Hematopoietic multipotent progenitor cell treated with erythropoietin and hydrocortisone succinate and interleukin-3 and kit ligand, for 15 days (in vitro differentiated cells): ENCODE measurements at places on chromosomes 3 and 15.
A peak's percentile ranks its signal among the peaks of the same experiment; 100 is the strongest.

- no peak for DNase-seq
Observed at GRCh38 chr3:164879201-164879600, 199.1 kb downstream of the SI start.

DNA sequence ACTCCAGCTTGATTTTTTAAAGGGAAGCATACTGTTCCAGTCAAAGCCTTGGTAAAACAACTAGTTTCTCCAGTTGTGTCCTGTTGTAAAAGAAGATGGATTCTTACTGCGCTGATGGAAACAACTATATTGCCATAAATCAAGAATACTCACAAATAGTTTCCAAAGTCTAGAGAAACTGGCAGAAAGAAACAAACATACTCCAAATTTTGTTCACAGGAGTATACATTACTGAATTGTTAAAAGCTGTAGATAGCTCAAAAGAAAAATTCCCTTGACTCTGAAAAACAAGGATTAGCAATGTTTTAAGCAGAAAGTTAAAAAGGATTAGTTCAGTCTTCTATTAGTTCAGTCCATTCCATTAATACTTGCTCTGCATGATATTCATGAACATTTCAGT, 27.6 kb downstream of the SORD start:
- DNase-seq = no peak

GRCh38 chr3:178238179-178238578, 298.1 kb upstream of the KCNMB2 start:
- DNase-seq = no peak

DNA sequence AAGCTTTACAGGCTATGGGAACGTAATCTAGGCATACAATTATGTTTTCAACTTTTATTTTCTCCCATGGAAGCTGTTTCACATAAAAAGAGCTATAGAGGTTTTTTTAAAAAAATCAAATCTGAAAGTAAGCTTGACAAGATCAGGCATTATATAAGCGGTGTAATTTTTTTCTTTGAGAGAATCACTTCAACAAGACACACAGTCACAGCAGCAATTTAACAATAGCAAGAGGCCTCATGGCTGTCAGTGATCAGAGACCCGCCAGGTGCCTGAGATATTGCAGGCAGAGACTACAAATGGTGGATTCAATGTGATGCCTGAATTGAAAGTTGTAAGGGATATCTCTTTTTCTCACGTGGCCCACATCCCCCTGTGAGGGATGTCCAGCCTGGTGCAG, 270.5 kb upstream of the TBC1D5 start:
- no peak for DNase-seq

- no peak for DNase-seq
Observed at GRCh38 chr15:81156324-81156723, 22.3 kb downstream of the CFAP161 start.

DNA sequence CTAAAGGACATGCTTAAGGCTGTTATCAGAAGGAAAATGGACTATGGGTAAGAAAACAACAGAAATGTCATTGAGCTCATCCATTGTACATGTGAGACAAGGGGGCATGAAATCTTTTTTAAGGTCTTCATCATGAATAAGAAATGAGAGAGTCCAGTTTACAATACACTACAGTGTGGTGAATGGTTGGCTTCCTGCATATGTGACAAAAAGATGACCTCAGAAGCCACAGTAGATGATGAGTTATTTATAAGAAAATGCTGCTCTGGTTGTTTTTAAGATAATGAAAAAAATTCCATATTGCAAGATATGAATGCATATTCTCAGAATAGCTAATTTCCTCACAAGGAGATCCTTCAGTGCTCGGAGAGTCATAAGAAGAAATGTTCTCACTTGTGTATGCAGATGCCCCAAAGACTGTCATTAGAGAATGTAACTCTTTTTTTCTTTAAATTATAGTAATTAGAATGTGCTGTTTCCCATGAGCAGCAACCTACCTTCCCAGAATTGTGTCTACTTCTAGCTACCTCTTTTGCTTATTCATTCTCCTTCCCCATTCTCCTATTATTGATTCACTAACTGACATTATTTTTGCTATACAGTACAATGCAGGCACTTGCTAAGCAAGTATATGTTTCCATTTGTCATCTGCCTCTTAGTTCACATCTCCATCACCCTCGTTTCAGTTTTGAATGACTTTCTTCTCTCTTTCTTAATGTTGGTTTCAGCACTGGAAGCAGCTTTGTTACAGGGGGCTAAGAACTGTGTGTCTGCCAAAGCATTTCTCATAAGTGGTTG, 152.0 kb upstream of the PEX5L start:
- DNase-seq = no peak

GRCh38 chr15:29143909-29144635, 125.5 kb downstream of the NSMCE3 start:
- no peak for DNase-seq

GRCh38 chr3:118628704-118629341, 405.8 kb downstream of the IGSF11 start:
- DNase-seq = peak; percentile 3

DNA sequence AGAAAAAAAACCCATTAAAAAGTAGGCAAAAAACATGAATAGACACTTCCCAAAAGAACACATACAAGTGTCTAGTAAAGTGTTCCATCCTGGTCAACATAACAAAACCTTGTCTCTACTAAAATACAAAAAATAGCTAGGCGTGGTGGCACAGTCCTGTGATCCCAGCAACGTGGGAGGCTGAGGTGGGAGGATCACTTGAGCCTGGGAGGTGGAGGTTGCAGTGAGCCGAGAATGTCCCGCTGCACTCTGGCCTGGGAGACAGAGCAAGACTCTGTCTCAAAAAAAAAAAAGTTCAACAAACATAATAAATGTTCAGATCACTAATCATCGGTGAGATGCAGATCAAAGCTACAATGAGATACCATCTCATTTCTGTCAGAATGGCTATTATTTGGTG, 43.5 kb upstream of the OSBPL11 start:
- no peak for DNase-seq

DNA sequence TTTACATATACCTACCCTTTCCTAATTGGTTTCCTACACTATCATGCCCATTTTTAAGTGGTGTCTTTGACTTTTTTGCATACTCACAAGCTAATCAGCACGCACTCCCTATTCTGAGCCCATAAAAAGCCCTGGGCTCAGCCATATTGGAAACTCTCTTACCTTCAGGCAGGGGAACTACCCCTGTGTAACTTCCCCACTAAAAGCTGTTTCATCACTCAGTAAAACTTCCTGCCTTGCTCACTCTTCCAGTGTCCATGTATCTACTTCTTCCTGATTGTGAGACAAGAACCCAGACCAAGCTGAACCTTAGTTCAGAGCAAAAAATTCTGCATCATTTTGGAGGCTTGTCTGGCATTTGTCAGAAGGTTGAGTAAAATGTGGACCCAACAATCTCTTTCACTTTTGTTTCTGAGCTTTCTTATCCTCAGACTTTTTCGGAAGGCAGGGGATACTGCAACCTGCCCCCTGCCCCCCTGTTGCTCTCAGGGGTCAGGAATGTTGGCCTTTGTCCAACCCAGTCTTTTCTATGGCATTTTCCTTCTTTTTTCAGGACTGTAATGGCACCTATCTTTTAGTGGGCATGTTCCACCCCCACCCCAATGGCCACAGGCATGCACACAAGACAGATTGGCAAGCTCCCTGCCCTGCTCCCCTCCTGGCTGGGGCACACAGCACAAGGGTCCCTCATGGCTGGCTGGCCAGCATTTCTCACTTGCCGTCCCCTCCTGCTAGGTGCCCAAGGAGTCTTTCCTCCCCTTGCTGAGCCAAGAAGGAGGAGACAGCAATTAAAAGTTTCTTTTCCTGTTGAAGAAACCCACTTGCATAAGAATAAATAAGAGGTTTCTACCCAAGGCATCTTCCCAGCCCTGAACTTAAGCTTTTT, 26.3 kb upstream of the TMEM45A start:
- no peak for DNase-seq

- no peak for DNase-seq
Observed at GRCh38 chr3:64954995-64955636, 267.3 kb upstream of the ADAMTS9 start.

GRCh38 chr3:67382536-67382935, 271.9 kb downstream of the SUCLG2 start:
- DNase-seq = no peak

- DNase-seq = no peak
Observed at GRCh38 chr15:97030251-97030650, 699.8 kb downstream of the NR2F2 start.

DNA sequence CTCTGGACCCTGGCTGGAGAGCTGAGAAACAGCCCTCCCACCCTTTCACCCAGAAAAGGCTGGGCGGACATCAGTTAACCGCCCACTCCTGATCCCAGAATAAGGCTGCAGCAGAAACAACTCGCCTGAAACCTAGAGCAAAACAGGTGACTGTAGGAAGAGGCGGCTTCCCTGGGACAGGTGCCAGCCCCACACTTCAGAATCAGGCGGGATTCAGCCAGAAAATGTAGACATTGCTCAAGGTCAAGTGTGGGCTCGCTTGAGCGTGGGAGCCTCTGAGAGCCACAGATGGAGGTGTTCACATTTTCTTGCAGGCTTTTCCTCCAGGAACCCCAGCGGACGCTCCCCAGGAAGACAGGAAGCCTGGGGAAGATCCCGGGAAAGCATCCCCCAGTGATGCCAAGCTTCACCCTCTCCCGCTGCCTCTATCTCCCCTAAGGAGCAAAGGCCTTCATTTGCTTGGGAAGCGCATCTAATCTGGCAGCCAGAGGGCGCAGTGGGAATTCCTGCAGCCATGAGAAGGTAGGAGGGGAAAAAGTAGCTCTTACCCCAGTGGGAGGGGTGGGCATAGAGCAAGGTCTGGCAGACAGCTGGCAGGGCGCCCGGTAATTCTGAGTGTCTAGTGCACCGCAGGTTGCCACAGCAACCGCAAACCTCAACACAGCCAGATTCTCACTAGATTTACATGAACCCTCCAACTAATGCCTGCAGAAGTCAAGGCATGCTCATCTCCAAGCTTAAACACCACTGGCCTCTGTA, 77.7 kb downstream of the OCA2 start:
- no peak for DNase-seq

- DNase-seq = no peak
Observed at GRCh38 chr3:183953471-183954070, 64.1 kb downstream of the ABCC5 start.
